ENCODE measurements at places on chromosomes 4 and X.

DNA sequence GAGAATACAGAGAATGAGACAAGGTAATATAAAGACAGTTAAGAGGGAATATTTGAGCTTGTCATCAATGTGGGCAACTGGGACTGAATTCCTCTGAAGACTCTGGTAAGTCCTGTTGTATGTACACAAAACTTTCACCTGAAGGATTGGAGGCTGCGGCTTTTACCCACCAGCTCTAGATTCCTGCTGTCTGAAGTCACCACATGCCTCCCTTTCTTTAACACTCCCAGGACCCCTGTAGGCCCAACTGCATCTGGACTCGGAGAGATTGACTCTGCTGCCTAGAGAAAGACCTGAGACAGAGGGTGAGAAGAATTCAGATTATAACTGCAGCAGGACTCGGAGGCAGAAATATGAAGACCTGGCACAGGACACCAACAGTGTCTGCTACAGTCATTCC is 1048.0 kb downstream of the PDHA2 start:
- no peak for DNase-seq

GRCh38 chrX:69501429-69501828 is 2.7 kb upstream of the NALF2 start:
- peak; percentile 66 for DNase-seq

GRCh38 chrX:85391878-85392238 is 12.4 kb upstream of the POF1B start:
- no peak for DNase-seq

GRCh38 chrX:123256378-123256777 is 72.3 kb downstream of the GRIA3 start:
- no peak for DNase-seq

DNA sequence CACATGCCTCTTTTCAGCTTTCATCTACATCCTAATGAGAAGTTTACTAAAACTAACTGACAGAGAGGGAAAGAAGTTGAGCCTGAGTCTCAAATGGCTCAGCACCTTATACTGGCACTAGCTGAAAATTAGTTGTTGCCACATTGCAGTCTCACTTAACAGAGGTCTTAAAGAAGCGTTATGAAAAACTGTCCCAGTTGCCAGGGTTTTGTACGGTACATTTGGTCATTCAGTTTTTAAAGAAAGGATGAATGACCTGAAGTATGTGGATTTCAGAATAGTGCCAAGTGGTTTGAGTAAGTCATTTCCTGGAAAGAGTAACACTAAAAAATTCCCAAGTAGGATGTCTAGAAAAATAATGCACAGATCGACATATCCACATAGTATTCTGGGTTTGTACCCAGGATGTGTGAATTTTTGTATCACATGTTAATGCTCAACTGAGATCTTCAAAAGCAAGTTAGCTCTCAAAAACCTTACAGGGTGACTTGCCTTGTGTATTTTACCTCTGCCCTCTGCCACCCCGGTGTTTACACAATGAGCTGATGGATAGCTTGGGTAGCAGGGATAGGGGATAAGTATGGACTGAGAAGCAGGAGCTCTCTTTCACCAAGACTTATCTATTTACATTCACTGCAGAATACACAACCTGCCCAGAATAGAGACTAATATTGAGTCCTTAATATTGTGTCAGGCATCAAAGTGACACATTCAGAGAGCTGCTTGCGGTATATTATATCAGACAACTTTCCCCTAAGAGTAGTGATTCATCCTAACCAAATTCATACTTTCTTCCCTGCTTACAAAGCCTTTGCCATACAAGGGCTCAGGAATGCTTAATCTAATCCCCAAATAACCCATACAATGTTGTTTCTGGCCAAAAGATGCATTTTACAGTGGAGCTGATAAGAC is 1075.7 kb upstream of the PABPC4L start:
- DNase-seq: no peak

DNA sequence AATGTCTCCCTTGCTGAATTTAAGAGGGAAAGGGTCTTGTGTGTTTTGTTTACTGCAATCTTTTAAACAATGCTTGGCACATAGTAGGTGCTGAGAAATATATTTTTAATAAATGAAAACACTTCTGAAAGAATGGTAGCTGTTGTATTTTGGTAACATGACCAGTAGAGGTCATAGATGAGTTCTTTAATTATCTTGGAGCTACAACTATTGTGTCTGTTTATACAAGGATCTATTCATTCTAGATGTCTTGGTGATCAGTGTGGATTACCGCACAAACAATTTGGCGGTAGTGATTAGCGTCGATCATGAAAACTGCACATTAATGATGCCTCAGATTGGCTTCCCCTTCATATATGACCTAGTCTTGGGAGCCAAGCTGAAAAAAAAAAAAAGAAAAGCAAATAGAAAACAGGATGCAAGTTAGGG is 21.4 kb upstream of the SCRG1 start:
- peak; percentile 63 for DNase-seq

- no peak for DNase-seq
These were observed 59.0 kb upstream of the DYNLT3 start for GRCh38 chrX:37906357-37906756.

DNA sequence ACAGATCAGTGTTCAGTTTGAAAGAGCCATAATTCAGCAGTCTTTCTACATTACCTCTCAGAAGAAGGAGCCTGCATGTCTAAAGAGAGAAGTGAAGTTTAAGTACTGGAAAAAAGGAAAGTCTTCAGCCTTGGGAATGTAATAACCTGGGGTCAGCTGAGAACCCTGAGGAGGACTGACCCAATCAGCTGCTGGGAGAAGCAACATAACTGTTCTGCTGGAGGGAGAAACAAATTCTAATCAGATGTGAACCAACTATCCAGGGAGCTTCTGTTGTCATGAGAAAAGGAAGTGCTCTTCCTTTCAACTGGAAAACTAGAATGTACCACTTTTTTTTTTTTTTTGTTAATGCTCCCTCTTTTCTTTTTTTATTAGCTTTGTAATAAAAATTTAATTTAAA is 64.5 kb upstream of the PDE5A start:
- DNase-seq: peak; percentile 39

GRCh38 chr4:101584306-101584705 is 206.2 kb upstream of the BANK1 start:
- DNase-seq: no peak

- DNase-seq: no peak
These were observed 31.9 kb downstream of the CDKL2 start for GRCh38 chr4:75598390-75598789.

GRCh38 chr4:11397819-11398610 is 30.7 kb downstream of the HS3ST1 start:
- peak; percentile 20 for DNase-seq

Measured in SK-MEL-5 (cell line).